ENCODE measurements at places on chromosomes 11 and 22.

- no peak for DNase-seq
These were observed 27.9 kb downstream of the ATG16L2 start for GRCh38 chr11:72842126-72842525.

DNA sequence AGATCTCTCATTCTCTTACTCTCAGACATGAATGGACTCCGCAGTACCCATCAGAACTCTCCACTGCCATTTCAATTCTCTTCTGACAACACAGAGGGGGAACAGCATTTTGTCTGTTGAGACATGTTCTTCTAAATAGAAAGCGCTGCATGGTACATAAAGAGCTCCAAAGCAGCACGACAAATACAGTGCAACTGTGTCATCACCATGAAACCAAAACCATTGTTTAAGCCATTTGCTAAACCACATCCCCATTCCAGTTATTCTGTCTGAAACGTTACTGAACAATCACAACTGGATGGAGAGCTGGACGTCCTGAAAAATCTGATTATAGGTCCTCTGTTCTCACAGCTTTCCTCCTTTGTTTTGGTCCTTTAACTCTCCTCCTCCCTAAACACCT, 17.9 kb upstream of the TENM4 start:
- DNase-seq: no peak

GRCh38 chr11:31601635-31602282, 92.2 kb downstream of the ELP4 start:
- DNase-seq: no peak

DNA sequence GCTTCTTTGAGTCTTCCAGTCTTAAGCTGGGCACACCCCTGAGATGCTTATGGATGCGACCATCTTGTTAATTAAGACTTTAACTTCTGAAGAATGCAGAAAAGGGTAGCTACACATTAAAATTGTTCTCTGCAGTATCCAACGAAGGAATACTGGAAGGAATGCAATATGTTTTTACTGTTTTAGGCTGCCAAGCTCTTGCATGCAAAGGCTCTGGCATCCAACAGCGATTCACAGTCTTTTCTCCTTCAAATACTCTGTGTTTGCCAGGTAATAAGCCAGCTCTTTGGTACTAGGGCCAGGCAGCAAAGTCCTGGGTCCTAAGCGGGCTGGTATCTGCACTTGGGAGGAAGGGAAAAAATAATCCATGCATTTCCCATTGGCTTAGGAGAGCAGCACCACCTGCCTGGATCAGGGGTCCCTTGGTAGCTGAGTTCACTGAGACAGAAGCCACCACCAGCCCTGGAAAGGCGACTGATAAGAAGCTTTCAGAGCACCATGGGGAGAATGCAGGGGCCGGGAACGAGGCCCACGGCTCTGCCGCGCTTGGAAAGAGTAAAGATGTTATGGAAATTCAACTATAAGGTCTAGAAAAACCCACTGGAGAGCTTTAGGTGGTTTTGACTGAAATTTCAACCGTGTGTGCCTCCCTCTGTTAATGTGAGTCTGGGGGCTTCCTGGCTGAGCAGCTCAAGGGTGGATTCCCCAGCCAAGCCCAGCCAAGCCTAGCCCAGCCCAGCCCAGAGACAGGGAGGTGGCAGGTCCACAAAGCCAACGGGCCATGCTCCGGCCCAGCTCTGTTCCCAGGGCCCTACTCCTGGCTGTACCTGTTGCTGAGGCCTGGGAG, 67.0 kb upstream of the CCND1 start:
- no peak for DNase-seq

DNA sequence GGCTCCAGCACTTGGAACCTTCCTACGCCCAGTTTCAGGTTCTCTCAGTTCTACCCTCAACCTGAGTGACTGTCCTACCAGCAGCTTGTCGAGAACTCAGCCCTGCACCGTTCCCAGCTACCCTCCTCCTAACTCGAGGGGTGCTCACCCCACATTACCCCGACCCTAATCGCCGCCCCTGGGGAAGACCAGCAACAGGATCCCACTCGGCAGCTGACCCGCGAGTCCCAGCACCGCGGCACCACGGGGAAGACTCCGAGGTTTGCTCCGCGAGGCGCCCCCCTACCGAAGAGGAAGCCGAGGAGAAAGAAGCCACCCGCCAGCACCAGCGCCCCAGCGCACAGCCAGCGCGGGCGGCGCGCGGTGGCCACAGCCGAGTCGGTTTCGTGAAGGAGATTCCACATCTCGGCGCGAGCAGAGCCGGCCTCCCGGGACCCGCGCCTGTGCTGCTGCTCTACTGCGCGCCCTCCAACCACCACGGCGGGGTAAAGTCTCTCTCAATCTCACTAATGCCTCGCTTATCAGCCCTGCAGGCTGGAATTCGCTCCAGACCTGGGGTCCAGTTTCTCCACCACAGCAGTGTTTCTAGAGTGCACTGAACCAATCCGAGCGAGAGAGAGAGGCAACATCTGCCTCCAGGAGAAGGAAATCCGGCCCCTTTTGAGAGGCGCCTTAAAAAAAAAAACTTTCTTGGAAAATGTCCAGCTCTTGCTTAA, at the start of gene FOLH1:
TSS of gene FOLH1 (minus strand) at position 597 of the 716 bp plus-strand sequence. CDS start at position 404, 193 bp downstream.
- no peak for DNase-seq

GRCh38 chr22:26182723-26183122, 13.5 kb downstream of the SEZ6L start:
- DNase-seq: no peak

DNA sequence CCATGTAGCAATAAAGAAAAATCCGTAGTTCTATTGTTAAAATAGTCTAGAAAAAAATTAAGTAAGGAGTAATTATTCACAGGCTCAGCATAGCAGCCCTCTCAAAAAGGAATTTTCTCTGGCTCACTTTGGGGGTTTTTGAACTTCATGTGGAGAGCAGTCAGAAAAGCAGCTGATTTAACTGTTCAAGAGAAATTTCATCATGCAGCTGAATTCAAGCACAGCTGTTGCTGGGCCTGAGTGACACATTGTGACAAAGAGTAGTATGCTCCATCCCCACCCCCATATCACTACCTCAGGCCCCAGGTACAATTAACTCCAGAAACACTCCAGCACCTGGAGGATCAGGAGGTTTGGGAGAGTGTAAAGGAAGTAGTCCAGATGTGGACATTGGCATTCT, 272.1 kb downstream of the FAM76B start:
- no peak for DNase-seq

GRCh38 chr11:106446302-106446701, 368.8 kb downstream of the AASDHPPT start:
- DNase-seq: no peak

DNA sequence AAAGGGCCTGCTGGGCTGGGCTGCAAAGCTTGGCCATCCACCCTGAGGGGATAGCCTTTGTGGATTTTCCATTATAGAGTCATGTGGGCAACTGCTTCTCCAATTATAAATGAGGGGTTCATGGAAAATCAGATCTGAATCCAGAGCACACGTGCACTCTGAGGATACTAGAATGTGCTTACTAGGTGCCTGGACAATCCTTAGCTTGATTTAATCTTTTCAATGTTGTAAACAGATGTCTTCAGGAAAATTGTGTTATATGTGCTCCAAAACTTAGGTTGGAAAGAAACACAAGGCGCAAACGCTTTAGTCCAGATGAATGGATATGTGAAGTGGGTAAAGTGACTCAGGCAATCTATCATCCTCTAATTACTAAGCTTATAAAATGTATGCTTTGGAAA, 92.0 kb downstream of the SLC17A6 start:
- DNase-seq: no peak

- no peak for DNase-seq
These were observed 84.4 kb downstream of the MED15 start for GRCh38 chr22:20591660-20592310.

DNA sequence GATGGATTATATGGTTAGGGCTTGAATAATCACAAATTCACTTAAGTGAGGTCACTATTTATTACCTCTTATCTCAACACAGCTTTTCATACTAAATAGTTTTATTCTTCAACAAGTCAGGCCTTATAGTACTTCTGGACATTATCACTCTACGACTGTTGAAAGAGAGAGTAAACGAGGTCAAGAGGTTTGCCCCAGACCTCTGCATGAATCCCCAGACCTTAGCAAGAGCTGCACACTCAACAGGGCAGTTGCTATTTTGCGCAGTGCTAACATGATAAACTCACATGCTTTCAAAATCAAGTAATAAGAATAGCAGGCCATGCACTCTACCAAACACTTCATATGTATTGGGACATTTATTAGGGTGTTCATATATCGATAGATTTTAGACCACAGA, 60.5 kb downstream of the DDI1 start:
- no peak for DNase-seq

DNA sequence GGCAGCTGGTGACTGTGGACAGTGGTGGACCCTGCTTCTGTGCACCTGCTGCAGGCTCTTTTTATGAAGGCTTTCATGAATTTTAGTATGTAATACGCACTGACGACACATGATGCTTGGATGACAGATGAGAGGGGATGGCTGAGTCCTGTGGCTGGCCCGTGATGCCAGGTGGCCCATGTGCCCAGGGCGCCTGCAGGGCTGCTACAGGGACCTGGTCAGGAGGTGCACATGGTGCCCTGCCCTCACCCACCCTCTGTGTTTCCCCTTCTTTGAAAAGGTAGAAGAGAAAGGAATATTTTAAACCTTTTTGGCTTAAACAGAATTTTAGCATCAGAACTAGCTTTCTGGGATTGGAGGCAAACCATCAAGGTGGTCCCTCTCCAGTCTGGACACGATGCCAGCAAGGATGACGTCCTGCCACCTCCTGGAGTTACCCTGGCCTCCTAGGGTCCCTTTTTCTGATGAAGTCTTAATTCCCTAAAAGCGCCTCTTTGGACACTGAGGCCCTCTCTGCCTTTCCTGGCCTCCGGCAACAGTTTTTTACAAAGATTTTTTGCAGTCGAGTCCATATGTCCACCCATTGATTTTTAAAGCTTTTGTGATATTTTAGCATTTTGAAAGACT, 5.4 kb upstream of the RANBP1 start:
- no peak for DNase-seq

GRCh38 chr11:24949406-24949805, 452.6 kb downstream of the LUZP2 start:
- no peak for DNase-seq

GRCh38 chr11:44221992-44222391, 87.9 kb downstream of the ALX4 start:
- no peak for DNase-seq

GRCh38 chr22:27801202-27801615, 347 bp downstream of the MN1 start:
- DNase-seq: peak; percentile 32

GRCh38 chr11:24678703-24679348, 182.0 kb downstream of the LUZP2 start:
- no peak for DNase-seq

DNA sequence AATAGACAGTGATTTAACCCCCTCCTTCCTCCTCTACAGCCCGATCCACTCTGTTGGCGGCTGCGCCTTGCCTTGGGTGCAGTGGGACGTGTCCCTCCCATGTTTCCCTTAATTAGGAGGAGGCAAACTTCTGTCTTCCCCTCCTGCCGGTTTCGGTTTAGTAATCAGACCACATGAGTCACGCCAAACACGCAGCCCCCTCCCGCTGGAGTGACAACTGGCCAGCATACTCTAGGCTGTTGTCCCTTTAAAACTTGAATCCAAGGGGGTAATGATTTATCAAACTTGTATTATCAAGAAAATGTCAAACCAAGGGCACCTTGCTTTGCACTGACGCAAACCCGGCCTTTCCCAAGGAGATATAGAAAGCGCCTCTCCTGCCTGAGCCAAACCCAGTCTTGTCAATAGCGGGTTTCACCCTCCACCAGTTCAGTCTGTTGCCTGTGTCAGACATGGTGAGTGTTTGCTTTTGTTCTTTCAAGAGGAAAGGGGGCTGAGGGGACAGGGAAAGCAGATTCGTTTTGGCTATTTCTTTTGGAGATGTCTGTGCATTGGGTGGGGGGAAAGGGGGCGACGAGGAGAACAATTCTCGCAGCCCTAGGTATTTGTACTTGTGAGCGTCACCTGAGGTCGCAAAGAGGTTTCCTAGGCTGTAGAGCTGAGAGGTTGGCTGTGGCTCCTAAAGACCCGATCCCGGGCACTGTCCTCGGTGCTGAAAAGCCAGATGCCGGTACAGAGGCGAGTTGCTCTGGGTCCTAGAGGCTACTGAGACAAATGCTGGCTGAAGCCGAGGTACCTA, at the start of gene SLC6A5:
TSS of gene SLC6A5 (plus strand) at position 388 of the 799 bp plus-strand sequence. CDS start at position 453, 65 bp downstream.
- peak; percentile 33 for DNase-seq

- DNase-seq: peak; percentile 11
These were observed 120.5 kb downstream of the CACNA1I start for GRCh38 chr22:39690881-39691605.

- no peak for DNase-seq
These were observed 31.7 kb upstream of the P2RY2 start for GRCh38 chr11:73186294-73186850.

- DNase-seq: no peak
These were observed 3.3 kb upstream of the DIXDC1 start for GRCh38 chr11:111933872-111934271.

DNA sequence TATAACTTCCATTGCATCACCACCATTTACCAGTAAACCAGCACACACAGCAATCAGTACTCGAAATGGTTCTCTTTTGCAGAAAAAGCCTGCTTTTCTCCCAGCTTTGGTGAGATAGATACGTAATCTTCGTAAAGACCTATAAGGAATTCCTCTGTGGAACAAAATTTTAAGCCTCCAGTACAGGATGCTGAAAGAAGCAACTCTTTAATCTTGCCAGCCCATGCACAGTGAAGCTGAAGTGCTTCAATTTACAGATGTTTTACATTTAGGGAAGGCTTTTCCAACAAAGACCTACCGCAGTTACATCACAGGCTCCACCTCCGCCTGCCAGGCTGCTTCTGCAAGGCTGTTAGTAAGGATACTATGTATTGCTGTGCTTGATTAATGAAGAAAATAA, 1.9 kb downstream of the ELMOD1 start:
- no peak for DNase-seq

DNA sequence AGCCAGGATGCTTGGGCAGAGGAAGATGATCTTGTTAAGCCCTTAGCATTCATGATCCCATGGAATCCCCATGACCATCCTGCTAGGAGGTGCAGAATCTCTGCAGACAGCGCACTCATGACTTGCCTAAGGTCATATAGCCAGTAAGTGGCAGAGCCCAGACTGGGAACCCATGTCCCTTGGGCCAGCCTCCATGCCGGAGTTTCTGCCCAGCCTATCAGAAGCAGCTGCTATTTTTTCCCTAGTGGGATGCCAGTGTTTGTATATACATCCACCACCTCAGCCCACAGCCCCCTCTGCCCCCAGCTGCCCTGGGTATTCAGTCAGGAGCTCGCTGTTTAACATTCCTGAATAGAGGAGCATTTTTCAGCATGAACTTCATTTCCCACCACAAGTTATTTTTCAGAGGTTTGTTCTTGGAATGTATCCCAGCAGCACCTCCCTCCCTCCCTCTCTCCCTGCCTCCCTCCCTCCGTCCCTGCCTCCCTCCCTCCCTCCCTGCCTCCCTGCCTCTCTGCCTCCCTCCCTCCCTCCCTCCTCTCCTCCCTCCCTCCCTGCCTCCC, 34.4 kb upstream of the SUSD2 start:
- DNase-seq: no peak

- DNase-seq: no peak
These were observed 3.6 kb downstream of the PATZ1 start for GRCh38 chr22:31342389-31343140.

DNA sequence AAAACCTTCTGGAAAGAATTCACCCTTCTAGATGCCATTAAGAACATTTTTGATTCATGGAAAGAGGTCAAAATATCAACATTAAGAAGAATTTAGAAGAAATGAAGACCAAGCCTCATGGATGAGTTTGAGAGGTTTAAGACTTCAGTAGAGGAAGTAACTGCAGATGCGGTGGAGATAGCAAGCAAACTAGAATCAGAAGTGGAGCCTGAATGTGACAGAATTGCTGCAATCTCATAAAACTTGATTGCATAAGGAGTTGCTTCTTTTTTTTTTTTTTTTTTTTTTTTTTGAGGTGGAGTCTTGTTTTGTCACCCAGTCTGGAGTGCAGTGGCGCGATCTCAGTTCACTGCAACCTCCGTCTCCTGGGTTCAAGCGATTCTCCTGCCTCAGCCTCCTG, 51.6 kb downstream of the MS4A13 start:
- no peak for DNase-seq
